AG08396 (cell line): ENCODE measurements at places on chromosomes 6 and 20.

DNA sequence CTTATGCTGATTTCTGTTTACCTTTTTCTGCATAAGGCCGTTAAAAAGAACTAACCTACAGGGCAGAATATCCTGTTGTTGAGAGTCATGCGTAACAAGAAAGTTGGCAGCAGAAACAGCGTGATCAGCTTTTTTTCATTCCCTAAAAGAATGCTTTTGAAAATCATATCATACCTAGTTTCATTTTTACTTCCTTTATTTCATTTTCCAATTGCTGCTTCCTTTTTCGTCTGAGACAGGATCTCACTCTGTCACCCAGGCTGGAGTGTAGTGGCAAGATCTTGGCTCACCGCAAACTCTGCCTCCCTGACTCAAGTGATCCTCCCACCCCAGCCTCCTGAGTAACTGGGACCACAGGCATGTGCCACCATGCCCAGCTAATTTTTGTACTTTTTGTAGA is 4.1 kb downstream of the CALHM6 start:
- no peak for DNase-seq

- no peak for DNase-seq
Measured at GRCh38 chr6:139736325-139736906, 362.0 kb upstream of the CITED2 start.

DNA sequence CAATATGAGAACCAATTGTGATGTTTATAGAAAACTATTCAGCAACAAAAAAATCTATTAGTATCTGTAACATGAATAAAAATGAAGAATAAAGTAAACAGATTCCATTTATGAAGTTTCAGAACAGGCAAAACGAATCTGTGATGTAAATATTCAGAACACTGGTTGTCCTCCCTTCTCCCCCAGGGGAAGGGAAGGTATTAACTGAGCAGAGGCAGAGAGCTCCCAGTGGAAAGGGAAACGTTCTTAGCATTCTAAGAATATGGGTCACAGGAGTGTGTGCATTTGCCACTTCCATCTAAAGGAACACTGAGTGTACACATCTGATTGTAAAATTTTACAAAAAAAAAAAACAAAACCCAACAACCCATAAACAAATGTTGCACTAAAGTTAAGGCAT is 23.1 kb downstream of the SPAG4 start:
- DNase-seq = no peak

GRCh38 chr6:4928426-4928825 is 75.4 kb downstream of the RPP40 start:
- peak; percentile 27 for DNase-seq

GRCh38 chr6:102812242-102812641 is 1418.7 kb downstream of the GRIK2 start:
- DNase-seq = no peak

- DNase-seq = no peak
Measured at GRCh38 chr6:89736893-89737292, 82.7 kb downstream of the MDN1 start.

- no peak for DNase-seq
Measured at GRCh38 chr6:161270116-161270515, 3.7 kb downstream of the AGPAT4 start.

GRCh38 chr6:24307881-24308280 is 50.0 kb downstream of the DCDC2 start:
- no peak for DNase-seq

DNA sequence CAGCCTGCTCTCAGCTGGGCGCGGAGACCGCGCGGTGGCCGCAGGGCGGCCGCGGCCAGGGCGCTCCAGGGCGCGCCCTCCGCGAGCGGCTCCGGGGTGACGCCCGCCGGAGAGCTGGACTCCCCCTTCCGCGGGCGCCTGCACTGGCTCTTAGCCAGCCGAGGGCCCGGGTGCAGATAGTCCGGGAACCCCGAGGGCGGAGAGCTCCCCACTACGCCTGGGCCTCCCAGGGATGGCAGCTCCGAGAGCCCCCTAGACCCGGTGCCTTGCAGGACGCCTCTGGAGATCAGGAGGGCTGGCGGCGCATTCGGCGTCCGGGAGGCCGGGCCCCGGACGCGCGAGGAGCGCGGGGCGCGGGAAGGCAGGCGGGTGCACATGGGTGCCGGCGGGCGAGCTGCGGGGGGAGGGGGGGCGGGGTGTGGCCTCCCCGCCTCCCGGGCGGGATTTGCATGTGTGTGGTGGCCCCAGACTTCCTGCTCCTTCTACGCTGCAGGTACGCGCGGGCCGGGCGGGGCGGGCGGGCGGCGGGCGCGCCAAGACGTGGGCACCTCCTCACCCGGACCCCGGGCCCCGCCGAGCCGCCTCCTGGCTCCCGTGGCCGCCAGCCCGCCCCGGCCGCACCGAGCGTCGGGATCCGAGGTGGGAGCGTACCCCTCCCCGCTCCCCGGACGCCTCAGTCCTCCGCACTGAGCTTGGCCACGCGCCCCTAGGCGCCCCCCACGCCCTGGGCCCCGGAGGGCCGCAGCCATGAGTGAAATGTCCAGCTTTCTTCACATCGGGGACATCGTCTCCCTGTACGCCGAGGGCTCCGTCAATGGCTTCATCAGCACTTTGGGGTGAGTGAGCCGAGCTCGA is at the start of gene ITPR3:
ITPR3 (plus strand) TSS at position 467 of the 855 bp plus-strand sequence; CDS start at position 748, 281 bp downstream.
- peak; percentile 83 for DNase-seq

- DNase-seq = no peak
Measured at GRCh38 chr6:90291565-90291964, 5.1 kb downstream of the BACH2 start.

DNA sequence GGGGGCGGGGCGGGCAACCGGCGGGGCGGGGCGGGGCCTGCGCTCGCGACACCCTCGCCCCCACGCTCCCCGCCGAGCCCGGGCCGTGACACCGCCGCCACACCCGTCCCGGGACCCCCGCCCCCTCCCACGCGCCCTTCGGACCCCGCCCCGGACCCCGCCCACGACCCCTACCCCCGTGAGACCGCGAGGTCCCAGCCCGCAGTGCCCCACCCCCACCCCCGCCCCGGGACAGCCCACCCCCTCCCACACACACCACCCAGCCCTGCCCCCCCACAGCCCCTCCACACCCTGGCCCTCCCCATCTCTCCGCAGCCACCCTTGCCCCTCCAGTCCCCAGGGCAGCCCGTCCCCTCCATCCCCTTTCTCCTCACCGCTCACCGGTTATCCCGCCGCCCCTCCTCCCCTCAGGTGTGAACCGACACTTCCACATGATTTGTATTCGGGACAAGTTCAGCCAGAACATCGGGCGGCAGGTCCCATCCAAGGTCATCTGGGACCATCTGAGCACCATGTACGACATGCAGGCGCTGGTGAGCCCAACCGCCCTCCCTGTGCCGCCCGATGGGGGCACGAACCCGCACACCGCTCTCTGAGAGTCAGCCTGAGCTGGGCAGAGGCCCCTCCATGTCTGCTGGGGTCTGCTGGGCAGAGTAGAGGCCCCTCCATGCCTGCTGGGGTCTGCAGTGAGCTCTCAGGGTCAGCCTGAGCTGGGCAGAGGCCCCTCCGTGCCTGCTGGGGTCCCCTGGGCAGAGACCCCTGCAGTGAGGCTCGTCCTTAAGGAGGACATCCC is 622 bp downstream of the MRGBP start:
- DNase-seq = no peak

DNA sequence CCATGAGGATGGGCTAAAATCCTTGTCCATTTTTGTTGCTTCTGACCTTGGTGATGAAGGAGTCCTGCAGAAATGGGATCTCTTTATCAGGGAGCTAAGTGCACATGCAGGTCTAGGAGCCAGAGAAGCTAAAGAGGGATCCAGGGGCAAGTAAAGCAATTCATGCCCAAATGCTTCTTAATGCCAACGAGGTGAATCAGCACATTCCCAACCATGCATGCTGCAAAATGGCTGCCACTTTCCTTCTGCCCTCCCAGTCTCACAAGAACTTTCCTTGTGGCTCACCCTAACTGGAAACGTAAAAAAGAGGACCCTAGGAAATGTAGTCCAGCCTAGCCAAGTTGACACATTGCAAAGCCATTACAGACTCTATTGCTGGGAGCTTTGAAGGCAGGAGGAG is 298.4 kb downstream of the MAFB start:
- peak; percentile 3 for DNase-seq

GRCh38 chr20:63471981-63472831 is at the start of gene KCNQ2:
TSS of gene KCNQ2 (minus strand) at chr20:63472655. CDS start at chr20:63472463, 192 bp downstream.
- no peak for DNase-seq

GRCh38 chr6:30670760-30671527 is 1.9 kb downstream of the DHX16 start:
- no peak for DNase-seq

DNA sequence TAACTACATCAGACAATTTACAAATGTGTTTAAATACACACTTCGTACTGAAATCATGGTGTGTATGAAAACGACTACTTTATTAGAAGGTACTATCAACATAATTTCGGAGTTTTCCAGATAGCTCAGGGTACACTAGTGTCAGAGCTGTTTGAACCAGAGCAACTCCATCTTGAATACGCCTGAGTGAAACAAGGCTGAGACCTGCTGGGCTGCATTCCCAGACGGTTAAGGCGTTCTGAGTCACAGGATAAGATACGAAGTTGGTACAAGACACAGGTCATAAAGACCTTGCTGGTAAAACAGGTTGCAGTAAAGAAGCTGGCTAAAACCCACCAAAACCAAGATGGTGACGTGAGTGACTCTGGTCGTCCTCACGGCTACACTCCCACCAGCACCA is 167.6 kb downstream of the THBS2 start:
- DNase-seq = no peak

GRCh38 chr6:101268541-101268940 is 125.0 kb upstream of the GRIK2 start:
- DNase-seq = no peak

GRCh38 chr6:37011656-37012378 is 6.4 kb downstream of the FGD2 start:
- no peak for DNase-seq

DNA sequence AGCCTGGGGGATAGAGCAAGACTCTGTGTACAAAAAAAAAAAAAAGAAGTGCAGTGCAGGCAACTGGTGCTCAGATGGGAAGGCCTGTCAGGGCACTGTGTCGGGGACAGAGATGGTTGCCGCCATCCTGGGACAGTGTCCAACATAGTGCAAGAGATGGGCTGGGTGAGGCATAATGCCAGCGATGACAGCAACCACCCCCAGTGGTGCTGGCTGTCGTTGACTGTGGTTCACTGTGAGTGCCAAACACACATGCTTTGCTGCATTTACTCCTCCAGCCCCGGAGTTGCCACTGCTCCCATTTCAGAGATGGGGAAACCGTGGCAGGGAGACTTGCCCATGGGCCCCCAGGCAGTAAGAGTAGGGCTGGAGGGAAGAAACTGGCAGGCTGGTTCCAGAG is 5.2 kb upstream of the C20orf203 start:
- DNase-seq = peak; percentile 35

- DNase-seq = no peak
Measured at GRCh38 chr6:56399250-56399671, 151.9 kb upstream of the COL21A1 start.

- DNase-seq = peak; percentile 59
Measured at GRCh38 chr6:31128093-31128676, 7.9 kb upstream of the CDSN start.

GRCh38 chr6:109722011-109722410 is 30.9 kb downstream of the FIG4 start:
- no peak for DNase-seq

- no peak for DNase-seq
Measured at GRCh38 chr6:165574220-165575157, 88.6 kb downstream of the PDE10A start.

DNA sequence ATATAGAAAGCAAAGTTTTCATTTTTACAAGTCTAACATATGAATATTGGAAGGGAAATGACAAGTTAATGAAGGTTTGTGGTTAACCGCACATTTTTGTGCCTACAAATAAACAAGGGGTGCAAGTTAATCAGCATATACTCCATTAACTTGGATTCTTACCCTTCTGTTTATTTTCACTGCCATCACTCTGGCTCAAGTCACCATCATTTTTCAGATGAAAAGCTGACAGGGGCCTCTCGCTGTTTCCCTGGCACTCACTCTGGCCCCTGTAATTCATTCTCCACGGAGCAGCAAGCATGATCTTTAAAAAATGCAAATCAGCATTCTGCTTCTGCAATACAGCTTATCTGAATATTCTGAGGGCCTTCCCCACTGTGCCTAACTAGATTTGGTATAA is 29.8 kb downstream of the APCDD1L start:
- DNase-seq = no peak

DNA sequence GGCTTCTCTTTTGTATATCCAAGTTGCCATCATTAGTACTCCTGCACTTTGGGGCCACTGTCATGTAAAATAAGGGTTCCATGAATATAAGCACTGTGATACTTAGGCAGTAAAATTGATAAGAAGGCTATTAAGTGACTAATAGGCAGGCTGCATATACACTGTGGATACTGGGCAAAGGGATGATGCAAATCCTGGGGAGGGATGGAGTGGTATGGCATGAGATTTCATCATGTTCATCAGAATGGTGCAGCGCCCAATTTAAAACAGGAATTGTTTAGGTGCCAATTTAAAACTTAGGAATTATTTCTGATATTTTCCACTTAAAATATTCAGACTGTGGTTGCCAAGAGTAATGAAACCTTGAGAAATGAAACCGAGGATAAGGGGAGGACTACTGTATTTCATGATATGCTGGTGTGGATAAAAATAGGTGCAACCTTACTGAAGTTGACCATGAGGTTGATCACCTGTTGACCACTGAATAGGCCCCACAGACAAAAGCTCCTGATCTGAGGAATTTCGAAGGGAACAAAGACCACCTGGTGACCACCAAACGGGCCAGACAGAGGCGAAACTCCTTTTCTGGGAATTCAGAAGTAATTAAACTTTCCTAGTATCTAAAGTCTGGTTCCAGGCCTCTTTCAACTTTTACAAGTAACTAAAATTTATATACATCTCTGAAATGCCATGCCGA is 4.9 kb upstream of the TRIM39 start:
- no peak for DNase-seq

- no peak for DNase-seq
Measured at GRCh38 chr6:99269207-99269606, 80.3 kb downstream of the FAXC start.

- DNase-seq = no peak
Measured at GRCh38 chr20:58778760-58779159, 71.9 kb downstream of the GNAS-AS1 start.

DNA sequence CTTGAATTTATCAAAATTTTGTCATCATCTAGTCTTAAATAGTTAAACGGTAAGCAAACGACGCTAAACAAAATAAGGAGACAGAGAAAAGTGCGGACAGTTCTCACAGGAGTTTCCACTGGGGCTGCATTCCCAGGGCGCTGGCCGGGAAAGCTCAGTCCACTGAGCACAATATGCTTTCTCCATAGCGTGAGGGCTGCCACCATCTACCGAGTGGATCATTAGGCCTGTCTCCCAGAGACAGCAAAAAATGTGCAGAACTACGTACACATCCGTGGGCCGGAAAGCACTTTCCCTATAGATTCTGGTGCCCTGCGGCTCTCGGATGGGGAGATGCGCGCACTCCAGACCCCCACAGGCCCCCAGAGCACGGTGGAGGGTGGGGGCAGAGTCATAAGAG is 84.9 kb downstream of the THBS2 start:
- DNase-seq = no peak

- no peak for DNase-seq
Measured at GRCh38 chr6:165826487-165827189, 163.6 kb upstream of the PDE10A start.

DNA sequence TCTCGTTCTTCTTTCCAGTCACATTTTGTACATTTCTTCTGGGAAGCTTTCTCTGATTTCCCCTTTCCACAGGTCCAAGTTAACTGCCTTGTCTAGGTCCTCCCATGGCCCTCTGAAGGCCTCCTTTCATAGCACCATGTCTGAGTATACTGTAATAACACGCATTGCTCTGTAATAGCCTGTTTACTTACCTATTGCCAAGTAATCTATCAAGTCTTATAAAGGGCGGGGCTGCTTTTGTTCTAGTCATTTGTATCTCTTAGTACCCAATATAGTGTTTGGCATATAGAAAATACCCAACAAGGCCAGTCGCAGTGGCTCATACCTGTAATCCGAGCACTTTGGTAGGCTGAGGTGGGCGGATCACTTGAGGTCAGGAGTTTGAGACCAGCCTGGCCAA is 17.9 kb downstream of the PTPN1 start:
- DNase-seq = no peak
